ENCODE measurements at places on chromosomes 13 and 19.

DNA sequence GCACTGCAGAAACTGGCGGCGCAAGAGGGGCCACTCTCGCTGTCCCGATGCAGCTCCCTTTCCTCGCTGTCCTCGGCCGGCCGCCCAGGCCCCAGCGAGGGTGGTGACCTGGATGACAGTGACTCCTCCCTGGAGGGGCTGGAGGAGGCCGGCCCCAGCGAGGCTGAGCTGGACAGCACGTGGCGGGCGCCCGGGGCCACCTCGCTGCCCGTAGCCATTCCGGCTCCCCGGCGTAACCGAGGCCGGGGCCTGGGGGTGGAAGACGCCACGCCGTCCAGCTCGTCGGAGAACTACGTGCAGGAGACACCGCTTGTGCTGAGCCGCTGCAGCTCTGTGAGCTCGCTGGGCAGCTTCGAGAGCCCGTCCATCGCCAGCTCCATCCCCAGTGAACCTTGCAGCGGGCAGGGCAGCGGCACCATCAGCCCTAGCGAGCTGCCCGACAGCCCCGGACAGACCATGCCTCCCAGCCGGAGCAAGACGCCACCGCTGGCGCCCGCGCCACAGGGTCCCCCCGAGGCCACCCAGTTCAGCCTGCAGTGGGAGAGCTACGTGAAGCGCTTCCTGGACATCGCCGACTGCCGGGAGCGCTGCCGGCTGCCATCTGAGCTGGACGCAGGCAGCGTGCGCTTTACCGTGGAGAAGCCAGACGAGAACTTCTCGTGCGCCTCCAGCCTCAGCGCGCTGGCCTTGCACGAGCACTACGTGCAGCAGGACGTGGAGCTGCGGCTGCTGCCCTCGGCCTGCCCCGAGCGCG, 12.4 kb downstream of the C19orf25 start:
- DNase-seq, result no peak

DNA sequence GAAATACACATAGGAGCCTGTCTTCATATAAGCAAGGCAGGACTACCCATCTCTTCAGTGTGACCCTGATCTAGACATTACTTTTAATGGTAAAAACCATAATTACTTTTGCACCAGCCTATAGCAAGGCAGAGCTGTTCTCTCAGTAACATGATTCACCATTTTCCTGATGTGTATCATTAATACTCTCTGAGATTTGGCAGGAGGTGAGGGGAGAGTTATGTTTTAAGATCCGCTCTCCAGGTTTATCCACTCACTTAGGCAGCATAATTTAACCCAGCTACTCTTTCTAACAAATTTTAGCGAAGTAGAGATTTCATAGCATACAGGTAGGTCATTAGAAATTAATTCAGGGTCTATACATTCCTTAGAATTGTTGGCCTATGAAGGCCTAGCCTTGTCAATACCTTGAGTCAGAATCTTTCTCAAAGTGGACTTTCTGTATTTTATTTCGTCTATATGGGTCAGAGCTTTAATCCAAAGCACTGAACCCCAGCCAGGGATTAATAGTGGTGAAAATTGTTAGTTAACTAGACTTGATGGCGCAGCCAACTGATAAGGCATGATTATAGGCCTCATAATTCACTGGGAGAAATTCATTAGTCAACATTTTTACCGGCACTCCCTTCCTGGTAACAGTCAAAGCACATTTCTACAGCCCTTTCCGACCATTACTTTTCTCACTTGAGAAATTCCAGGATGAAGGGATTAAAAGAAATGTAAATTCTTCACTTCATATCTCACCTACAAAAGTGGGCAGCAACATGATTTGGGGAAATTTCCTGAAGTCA, 955.1 kb downstream of the DIAPH3 start:
- DNase-seq, result no peak

DNA sequence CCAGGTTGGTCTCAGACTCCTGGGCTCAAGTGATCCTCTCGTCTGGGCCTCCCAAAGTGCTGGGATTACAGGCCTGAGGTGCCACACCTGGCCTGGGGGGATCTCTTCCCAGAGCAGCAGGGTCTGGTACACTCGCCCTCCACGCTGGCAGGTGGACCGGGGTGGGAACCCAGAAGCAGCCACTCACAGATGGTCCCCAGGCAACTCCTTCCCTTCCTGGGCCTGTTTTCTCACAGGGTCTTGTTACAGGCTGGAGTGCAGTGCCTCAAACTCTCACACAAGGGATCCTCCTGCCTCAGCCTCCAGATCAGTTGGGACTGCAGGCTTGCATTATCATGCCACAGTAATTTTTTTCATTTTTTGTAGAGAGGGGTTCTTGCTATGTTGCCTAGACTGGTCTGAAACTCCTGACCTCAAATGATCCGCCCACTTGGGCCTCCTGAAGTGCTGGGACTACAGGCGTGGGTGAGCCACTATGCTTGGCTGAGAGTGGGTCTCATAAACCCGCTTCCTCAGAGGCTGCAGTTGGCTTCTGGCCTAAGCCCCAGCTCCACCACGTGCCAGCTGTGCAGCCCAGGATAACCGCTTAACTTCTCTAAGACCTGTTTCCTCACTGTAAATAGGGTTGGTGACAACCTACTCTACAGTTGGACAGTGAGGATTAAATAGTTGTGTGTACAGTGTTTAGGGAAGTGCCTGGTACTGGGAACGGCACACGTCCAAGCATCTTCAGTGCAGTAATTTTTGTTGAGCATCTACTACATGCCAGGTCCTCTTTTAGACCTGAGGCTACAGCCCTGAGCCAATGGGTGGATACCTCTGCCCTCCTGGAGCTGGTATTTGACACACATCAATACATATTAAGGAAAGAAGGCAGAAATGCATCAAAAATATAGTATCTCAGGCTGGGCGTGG, 871 bp upstream of the CCER2 start:
- DNase-seq, result no peak

- no peak for DNase-seq
These were observed 174.6 kb downstream of the ITGBL1 start for GRCh38 chr13:101626925-101627555.

- DNase-seq, result peak; percentile 23
These were observed at the start of gene DPF1 for GRCh38 chr19:38224014-38224862. Gene DPF1 (minus strand): TSS chr19:38224222. CDS start chr19:38224142, 80 bp downstream.

- DNase-seq, result no peak
These were observed 1695.7 kb upstream of the SPRY2 start for GRCh38 chr13:82036602-82037001.

GRCh38 chr19:49712397-49712859, 21.5 kb downstream of the CPT1C start:
- no peak for DNase-seq

- DNase-seq, result no peak
These were observed 57.2 kb downstream of the SPATA13 start for GRCh38 chr13:24217601-24218281.

DNA sequence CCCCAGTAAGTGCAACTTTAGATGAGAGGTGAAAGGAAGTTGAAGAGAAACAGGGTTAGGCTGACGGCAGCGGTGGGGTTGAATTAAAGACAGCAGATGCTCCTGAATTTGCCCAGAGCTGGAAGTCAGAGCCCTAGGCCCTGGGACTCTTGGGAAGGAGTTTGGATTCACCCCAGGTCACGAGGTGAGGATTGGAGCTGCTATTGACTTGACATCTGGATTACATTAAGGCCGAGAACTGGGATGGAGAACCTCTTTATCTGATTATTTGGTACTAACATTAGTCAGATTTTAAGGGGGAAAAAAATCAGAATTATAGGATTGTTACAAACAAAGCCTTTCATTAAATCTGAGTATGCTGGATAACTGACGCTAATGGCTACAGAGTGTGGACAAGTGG, 367.2 kb downstream of the ZNF536 start:
- DNase-seq, result no peak

DNA sequence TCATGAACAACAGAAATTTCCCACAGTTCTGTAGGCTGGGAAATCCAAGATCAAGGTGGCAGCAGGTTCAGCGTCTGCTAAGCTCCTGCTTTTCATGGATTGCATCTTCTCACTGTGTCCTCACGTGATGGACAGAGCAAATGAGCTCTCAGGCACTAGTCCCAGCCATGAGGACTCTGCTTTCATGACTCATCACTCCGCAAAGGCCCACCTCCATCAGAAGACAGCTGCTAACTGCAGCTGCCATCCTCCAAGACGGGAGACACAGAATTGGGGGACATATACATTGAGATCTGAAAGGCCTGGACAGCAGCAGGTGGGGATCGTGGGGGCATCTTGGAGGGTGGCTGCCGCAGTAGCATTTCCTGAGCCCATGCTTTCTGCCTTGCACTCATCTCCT, 44.4 kb upstream of the SPATA13 start:
- no peak for DNase-seq

DNA sequence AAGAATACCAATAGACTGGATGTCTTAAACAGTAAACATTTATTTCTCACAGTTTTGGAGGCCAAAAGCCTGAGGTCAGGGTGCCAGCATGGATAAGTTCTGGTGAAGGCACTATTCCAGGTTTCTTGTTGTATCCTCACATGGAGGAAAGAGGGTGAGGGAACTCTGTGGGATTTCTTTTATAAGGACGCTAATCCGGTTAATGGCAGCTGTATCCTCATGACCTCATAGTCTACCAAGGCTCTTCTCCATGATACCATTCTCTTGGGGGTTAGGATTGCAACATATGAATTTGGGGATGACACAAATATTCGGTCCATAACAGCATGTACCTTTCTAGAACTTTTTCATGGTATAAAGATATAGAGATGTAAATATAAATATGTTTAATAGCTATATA, 412.0 kb downstream of the LMO7 start:
- DNase-seq, result no peak

DNA sequence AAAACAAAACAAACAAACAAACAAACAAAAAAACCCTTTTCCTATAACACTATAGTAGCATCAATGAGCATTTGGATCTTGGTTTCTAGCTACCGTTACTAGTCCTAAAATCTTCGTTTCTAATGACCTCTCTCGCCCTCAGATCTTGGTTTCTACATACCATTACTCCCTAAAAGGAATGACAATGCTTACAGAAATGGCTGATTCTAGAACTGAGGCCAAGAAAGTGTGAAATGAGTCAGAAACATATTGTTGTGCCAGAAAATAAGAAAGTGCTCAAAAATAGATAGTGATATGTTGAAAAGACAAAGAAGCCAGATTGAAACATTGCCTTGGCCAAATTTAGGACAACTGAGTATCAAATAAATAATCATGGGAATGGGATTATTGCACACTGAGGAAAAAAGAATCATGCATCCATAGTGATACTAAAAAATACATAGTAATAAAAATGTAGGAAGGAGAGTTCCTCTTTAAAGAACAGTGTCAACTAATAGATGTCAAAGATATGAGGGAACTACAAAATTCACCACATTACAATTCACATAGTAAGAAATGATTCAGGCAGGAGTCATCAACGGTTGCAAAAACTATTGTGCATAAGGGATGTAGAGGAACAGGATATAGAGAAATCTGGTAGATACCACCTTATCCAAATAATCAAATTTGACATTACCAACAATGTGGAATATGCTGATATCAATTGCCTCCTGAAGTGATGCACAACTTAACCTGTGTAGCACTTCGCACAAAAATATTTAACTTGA, 386.6 kb downstream of the DIAPH3 start:
- no peak for DNase-seq

GRCh38 chr13:39149896-39150295, 111.6 kb downstream of the NHLRC3 start:
- no peak for DNase-seq

GRCh38 chr13:112940236-112940635, 28.8 kb upstream of the MCF2L start:
- DNase-seq, result no peak

DNA sequence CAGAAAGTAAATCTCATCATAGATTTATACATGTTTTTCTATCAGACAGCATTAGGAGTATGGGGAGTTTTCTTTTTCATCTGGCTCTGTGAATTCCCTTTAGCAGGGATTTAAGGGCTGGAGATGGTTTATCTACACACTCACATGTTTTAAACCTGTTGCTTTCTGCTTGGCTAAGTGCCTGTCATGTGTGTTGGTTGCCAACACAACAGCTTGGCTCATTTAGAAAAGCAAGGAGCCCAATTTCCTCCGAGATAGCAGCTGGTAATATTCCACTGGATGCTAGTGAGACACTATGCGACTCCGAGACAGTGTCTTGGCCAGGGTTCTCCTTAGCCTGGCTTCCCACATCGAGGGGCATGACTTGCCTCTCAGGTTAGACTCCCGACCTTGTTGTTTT, 83.3 kb downstream of the KLF5 start:
- no peak for DNase-seq

GRCh38 chr13:110600261-110600819, 15.0 kb upstream of the NAXD start:
- DNase-seq, result no peak

- no peak for DNase-seq
These were observed 53.5 kb upstream of the ZNF507 start for GRCh38 chr19:32291876-32292275.

GRCh38 chr19:48629297-48629598, 7.9 kb downstream of the DBP start:
- no peak for DNase-seq

GRCh38 chr19:58429745-58430144, 10.2 kb downstream of the ZNF132 start:
- DNase-seq, result no peak

- no peak for DNase-seq
These were observed 9.0 kb downstream of the RHPN2 start for GRCh38 chr19:33055718-33056117.

DNA sequence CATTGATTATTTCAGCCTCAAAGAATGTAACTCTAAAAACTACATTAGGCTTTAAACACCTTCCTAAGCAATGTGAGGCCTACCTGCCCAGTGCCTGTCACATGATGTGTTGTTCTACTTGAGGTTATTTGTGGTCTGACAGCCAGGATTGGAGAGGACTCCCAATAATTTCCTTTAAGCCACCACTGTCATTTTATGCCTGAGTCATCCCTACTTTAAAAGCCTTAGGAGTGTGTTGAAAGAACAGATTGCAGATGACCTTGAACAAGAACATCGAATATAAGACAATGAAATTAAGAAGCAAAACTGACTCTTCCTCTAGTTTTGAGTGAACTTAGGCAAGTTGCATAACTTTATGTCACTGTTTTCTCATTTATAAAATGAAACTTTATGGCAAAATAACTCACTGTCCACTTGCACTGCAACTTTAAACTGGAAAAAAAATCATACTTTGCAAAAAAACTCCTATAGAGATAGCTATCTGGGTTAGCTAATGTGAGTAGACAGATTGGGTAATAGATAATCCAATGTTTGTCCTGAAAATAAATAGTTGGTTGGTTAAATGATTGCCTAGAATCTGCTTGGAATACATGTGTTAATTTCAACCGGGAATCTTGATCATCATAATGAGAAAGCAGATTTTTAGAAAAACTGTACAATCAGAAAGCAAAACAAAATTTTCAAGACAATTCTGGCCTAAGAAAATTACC, 361.2 kb downstream of the SUCLA2 start:
- no peak for DNase-seq

- DNase-seq, result no peak
These were observed 165.6 kb downstream of the POU4F1 start for GRCh38 chr13:78437781-78438180.

- no peak for DNase-seq
These were observed 46.0 kb upstream of the RANBP3 start for GRCh38 chr19:6023936-6024335.

Data from activated naive CD4-positive, alpha-beta T cell (primary cell).